ENCODE measurements at places on chromosomes 13 and 19.

DNA sequence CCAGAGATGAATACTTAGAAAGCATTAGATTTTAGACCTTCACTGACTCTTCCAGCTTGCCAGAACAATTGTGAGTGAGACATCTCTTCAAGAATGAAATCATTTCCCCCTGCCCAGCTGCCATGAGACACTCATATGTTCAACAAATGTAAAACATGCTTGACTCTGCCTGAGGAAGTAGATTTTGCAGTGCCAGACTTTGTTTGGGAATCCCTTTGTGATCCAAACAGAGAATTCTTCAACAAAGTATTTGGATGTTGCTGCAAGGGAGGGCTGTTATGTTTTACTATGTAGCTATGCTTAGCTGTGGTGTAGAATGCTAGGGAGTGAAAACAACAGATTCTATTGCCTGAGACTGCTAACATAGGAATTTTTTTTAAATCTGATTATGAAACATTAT lies 416.4 kb downstream of the DCT start:
- DNase-seq: no peak

DNA sequence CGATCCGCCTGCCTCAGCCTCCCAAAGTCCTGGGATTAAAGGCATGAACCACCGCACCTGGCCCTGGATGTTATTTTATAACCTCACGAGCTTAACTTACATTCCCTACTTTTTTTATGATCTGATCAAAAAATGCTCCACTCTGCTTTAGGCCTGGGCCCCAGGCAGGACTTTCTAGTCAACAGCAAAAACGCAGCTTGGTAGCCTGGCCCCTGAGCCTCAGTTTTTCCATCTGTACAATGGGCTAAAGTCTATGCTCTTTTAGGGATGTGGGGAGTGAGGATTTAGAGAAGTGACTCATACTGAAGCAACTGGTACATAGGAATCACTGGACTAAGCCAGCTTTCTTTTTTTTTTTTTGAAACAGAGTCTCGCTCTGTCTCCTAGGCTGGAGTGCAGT lies 11.9 kb upstream of the PIK3R2 start:
- no peak for DNase-seq

GRCh38 chr13:27496536-27497273 lies 46.3 kb upstream of the MTIF3 start:
- DNase-seq: no peak

- no peak for DNase-seq
Measured at GRCh38 chr13:73981595-73981994, 152.6 kb downstream of the KLF12 start.

GRCh38 chr13:42322806-42323205 lies 50.9 kb downstream of the AKAP11 start:
- no peak for DNase-seq

GRCh38 chr13:48532256-48532505 lies 699 bp downstream of the RCBTB2 start:
- no peak for DNase-seq

DNA sequence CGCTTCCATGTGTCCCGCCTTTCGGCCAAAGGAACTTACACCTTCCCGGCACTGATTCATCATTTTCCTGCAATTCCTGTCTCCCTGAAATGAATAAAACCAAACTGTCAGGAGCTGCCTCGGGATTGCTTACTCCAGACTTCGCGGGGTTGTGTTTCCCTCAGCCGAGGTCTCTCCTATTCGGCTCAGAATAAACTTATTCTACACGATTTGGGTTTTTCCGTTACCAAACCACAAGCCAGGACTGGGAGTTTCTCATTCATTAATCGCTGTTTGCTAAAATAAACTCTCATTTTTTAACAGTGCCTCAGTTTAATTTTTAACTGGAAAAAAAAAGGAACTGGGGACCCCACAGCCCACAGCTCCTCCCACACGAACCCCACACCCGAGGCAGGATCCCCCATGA lies 667 bp downstream of the ZNF878 start:
- DNase-seq: no peak

- no peak for DNase-seq
Measured at GRCh38 chr13:76928456-76928855, 19.9 kb upstream of the ACOD1 start.

GRCh38 chr13:80363890-80364503 lies 23.1 kb upstream of the SPRY2 start:
- no peak for DNase-seq

All from stimulated activated CD8-positive, alpha-beta memory T cell treated with anti-CD3 and anti-CD28 coated beads, Interleukin-7, amount 100 ng/mL, for 1 hour (primary cell).